ENCODE measurements at places on chromosomes 11 and 22. TPM values are rescaled to one million over a fixed set of nuclear protein-coding genes. Genes with fewer than 3 reads are reported as not detected.

CD3D gene
- not detected for total RNA-seq

USP28 gene
- 33.3 TPM for total RNA-seq

- DNase-seq, result no peak
Observed at GRCh38 chr22:38397189-38398085, 57.6 kb downstream of the KCNJ4 start.

- DNase-seq, result no peak
Observed at GRCh38 chr11:67387518-67387917, 4.3 kb upstream of the RAD9A start.

DNA sequence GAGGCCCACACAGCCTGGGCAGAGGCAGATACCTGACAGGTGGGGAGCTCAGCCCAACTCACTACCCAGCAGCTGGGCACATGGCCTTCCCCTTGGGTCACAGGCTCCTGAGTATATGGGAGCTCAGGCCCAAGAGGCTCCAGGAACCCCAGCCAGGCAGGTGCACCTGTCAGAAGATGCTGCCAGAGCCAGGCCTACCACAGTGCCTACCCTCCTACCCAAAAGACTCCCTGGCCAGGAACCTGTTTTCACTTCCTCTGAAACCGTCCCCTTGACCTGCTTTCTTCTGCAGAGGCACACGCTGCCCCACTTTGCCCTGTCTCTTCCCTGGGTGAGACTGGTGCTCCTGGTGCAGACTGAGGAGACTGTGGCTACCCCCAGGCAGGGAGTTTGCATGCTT lies 2.9 kb downstream of the CHID1 start:
- no peak for DNase-seq

LRRC32 gene
- 367 TPM for total RNA-seq

DNA sequence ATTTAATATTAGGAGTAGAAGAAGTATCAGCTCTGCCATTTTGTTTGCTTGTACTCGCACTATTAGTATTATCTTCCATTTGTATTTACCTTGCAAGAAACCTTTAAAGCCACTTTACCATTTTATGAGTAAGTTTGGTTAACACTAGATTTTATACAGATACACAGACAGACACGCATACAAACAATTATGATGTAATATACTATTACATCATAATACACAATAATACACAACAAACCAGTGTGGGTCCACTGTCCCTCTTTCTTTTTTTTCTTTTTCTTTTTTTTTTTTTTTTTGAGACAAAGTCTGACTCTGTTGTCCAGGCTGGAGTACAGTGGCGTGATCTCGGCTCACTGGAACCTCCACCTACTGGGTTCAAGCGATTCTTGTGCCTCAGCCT lies 170.3 kb upstream of the NARS2 start:
- DNase-seq, result no peak

DNA sequence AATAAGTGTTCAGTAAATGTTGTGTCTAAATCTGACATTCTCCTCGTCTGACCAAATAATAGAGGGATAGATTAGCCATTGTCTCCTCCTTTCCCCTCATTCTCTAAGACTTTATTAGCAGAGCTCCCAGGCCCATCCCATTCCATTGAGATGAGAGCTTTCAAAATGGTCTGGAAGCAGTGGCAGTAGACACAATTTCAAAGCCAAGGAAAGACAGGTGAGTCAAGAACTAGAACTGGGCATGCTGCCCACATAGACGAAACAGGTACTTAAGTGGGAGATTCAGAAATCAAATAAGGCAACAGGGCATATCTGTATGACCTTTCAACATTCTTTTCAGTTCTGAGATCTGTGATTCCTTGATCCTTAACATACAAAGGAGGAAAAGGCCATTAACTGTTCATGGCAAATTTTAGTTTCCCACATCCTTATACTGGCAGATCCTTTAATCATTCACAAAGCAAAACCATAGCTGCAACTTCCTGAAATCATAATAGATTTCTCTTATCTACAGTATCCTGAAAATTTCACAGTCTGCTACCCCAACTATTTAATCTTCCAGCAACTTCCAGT lies 96.6 kb upstream of the KCNA4 start:
- DNase-seq, result no peak

GRCh38 chr22:41702763-41703162 lies 3.5 kb downstream of the MEI1 start:
- no peak for DNase-seq

GRCh38 chr11:69541001-69541285 lies 59.5 kb downstream of the LINC01488 start:
- no peak for DNase-seq

- no peak for DNase-seq
Observed at GRCh38 chr11:68077617-68078582, 39.1 kb downstream of the TCIRG1 start.

GRCh38 chr22:36977401-36977861 lies 41.8 kb downstream of the TST start:
- no peak for DNase-seq
